CD14-positive monocyte (primary cell): ENCODE measurements at places on chromosomes 2 and 18.

- DNase-seq, result peak; percentile 70
Measured at GRCh38 chr2:39780825-39781600, 2.0 kb upstream of the THUMPD2 start.

GRCh38 chr2:209121691-209122090 lies 302.2 kb upstream of the MAP2 start:
- peak; percentile 3 for DNase-seq

DNA sequence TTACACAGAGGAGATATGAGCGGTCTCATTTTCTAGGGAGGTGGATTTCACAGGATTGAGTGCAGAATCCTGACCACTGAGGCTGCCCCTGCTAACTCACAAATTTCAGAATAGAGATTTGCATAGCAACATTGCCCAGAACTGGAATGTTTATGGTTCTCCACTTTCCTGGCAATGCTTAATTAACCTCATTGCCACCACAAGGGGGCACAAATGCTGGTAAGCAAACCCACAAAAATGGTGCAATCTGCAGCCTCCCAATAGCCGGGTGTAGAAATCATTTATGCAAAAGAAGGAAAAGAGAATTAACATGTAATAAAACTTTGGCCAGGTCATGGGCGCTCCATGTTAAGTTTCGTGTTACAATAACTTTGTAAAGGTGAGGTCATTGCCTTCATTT lies 112.4 kb downstream of the CYRIA start:
- peak; percentile 27 for DNase-seq

DNA sequence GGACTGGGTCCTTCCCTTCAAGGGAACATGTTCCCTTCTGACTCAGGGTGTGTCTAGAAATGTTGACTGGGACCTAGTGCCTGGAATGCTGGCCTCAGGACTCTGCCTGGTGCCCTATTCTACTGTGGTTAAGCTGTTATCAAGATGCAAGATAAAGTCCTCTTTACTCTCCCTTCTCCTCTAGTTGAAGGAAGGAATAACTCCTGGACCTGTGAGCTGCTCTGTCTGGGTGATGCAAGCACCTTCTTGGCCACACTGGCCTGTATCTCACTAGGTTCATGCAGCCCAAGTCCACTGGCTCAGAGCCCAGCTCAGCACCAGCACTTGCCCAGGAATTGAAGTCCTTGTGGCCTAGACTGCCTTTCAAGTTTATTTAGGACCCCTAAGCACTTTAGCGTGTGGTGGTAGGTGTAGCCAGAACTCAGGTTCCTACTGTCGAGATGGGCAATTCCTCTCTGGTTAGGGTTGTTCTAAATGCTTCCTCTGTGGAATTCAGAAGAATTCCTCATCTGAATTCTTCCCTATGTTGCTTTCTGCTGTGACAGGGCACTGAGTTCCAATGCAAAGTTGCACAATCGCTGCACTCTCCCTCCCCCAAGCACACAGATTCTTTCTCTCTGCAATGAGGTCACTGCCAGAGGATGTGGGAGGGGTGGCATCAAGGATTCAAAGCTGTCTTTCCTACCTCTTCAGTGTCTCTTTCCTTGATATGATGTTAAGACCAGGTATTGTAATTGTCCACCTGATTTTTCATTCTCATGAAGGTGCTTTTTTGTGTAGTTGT lies 54.7 kb downstream of the VWC2L start:
- DNase-seq, result no peak

GRCh38 chr2:237863102-237863511 lies 3.7 kb downstream of the RAMP1 start:
- no peak for DNase-seq

DNA sequence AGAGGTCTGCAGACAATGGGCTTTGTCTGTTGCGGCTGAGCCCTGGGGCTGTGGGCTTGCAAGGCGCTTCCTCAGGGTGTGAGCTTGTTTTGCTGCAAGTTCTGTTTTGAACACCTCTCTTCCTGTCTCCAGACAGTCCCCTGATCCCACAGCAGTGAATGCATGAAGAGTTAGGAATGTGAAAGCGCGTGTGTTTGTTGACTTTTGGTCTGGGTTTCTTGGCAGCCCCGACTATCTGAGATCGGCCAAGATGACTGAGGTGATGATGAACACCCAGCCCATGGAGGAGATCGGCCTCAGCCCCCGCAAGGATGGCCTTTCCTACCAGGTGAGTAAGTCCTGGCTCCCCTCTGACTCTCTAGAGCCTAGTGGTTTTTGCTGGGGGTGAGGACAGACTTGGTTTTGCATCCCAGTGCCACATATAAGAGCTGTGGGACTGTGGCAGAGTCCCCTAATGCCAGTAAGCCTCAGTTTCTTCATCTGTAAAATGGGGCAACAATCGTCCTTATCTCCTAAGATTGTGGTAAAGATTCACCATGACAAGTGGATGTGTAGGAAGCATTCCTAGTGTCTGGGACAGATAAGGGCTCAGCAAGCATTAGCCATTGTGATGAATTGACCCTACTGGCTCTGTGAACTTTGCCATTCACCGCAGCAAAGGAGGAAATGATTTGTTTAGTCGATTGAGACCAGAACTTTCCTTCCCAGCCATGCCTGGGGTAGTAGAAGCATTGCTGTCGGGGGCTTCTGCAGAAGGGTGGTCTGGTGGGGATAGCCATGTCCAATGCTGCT lies 3.0 kb downstream of the LBH start:
- no peak for DNase-seq

- DNase-seq, result no peak
Measured at GRCh38 chr2:158998551-158999248, 30.3 kb downstream of the TANC1 start.

DNA sequence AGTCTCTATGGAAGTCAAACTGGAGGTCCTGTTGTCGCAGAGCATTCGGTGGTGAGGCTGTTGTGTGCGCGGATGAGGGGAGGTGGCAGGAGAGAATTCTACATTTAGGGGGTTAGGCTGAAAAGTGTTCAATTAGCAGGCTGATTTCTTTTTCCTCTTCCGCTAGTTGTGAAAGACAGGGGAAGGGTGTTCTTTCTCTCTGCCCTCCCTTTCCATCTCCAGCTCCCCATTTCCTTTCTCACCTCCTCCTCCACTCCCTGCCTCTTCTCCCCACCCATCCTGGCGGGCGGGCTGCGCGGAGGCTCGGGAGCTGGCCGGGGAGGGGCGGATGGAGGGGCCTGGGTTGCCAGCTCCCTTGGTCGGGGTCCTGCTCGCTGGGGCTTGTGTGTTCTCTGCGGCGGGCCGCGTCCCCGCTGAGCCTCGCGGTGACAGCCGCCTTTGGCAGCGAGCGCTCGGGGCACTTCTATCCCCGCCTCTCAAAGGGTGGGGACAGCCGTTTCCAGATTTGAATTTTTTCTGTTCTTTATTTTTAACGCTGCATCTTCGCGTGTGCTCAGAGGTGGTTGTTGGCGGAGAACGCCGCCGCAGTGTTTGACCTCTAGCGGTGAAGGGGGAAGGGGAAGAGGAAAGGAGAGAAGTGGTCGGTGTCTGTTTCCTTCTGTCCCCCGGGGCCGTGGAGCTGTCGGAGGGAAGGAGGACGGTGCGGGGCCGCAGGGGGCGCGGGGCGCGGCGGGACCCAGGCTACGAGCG lies 3.6 kb downstream of the SOX11 start:
- DNase-seq, result no peak

GRCh38 chr2:213923543-213923942 lies 487.3 kb upstream of the VWC2L start:
- no peak for DNase-seq

DNA sequence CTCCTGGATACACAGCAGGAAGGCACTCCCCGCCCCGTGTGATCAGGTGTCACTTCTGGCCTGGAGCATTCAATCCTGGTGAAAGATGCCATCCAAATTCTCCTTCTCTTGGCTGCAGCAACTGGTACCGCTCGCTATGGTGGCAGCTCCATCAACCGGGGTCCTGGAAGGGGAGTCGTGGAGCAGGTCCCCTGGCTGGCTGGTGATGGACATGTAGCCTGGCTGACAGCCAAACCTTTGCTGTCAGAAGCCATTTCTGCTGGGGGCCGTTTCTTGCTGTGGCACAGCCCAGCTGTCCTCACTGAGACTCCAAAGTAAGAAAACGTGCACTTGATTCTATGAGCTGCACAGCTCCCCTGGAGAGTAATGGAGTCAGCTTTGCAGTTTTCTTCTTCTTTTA lies 7.1 kb upstream of the CYS1 start:
- no peak for DNase-seq

GRCh38 chr2:43898838-43899346 lies 60.1 kb downstream of the ABCG8 start:
- DNase-seq, result no peak

DNA sequence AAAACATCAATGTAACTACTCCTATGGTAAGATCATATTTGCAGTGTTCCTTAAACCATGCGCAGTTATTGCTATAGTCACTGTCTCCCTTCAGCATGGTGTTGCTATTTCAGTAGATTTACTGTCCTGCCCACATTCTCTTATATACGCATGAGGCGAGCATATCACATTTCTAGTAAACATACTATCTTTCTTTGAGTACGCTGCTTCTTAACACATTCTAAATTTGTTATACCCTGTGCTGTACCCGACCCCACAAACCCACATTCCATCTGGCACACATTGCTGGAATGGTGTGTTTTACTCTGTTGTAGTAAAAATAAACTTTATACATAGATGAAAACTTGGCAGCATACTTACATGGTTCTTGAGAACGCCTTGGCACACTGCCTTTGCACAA lies 163.3 kb downstream of the QPCT start:
- DNase-seq, result no peak

DNA sequence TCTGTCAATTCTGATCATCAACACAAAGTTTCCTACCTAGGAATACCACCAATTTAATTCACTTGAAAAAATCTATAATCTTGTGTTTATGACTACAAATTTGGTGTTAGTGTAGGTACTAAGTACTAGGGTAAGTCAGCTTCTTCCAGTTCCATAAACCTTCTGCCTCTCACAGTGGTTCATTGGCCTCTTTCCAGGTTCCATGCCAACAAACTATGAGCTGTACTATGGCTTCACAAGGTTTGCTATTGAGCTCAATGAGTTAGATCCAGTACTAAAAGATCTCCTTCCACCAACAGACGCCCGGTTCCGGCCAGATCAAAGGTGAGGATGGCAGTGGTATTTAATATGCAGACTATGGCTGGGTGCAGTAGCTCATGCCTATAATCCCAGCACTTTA lies 58.8 kb downstream of the PRKRA start:
- no peak for DNase-seq

GRCh38 chr2:15896859-15897258 lies 43.5 kb upstream of the MYCN start:
- no peak for DNase-seq

DNA sequence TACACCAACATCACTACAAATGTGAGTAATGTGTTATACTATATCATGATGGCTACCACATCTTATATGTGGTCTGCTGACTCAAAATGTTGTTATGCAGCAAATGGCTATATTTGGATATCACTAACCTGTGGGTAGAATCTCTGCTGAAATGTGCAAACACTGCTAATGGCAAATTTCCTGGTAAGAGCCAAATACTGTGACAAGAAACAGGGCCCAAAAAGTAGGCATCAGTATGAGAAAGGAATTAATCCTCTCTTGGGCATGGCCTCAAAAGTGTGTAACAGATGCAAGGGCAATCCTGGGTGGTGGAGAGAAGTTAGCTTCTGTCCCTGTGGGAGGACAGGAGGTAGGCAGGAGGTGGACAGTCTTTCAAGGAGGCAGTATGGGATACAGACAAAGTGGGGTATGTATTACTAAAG lies 13.3 kb downstream of the ATF2 start:
- DNase-seq, result no peak

DNA sequence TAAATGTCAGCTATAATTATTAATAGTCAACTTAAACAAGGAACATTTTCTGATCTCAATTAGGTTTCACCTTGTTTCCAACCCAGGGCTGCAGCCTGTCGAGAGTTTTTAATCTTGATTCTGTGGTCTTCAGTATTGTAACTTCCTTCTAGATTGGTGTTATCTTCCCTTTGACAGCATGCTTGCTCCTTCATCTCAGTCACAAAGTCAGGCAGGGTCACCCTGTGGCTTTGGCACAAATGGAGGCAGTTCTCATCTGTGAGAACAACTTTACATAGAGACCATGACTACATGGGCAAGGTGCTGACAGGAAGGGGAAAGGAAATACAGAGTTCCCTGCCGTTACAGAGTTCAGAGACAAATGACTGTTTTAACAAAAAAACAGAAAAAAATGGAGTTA lies 50.5 kb downstream of the HNRNPLL start:
- no peak for DNase-seq

- no peak for DNase-seq
Measured at GRCh38 chr2:26302846-26303245, 43.1 kb upstream of the SELENOI start.

DNA sequence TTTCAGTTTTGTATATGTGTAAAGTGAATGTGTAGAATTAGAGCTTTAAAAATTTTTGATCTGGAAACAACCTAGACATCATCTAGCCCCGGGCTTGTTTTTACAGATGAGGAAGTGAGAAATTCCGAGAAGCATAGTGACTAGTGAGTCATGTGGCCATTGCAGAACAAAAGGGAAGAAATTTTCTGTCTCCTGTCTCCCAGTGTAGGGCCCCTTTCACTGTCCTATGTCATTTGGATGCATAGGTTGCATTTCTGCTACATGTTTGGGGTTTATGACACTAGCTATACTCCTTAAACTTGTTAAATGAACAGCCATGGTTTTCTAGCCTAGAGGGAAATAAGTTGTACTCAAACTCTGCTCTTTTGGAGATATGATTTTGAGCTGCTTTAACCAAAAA lies 84.6 kb downstream of the PLCL1 start:
- peak; percentile 96 for DNase-seq

DNA sequence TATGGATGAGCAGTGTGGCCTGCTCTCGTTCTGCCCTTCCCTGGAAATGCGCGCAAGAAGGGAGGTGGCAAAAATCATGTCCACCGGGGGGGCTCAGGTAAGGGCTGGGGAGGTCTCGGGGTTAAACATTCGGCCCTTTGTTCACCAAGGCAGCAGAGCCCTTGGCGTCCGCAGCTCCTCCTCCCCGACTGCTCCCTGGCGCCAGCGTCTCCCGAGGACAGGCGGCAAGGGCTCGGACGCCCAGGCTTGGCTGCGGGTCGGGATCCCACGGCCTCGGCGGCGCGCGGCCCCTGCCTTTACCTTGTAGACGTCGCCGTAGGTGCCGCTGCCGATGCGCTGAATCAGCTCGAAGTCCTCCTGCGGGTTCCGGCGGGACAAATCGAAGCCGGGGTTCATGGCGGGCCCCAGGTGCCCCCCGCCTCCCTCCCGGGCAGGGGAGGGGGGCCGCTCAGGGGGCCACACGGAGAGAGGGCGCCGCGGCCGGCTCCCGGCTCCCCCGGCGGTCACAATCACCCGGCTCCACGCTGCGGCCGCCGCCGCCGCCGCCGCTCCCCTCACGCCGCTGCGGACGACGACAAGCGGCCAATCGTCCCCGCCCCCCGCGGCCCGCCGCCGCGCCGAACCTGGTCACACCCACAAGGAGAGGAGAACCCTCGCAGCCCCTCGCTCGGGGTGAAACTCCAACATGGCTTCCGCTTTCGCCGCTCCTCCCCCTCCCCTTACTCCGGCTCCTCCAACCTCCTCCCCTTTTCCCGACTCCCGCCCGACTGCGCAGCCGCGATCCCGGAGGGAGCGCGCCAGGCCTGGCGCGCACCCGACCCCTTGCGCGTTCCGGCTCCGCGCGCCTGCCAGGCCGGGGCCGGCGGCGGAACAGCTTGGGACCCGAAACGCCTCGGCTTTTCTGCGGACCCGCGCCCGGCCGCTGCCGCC lies at the start of gene MAP4K3:
MAP4K3 (minus strand) TSS at position 694 of the 930 bp plus-strand sequence; CDS start at position 396, 298 bp downstream.
- peak; percentile 92 for DNase-seq

GRCh38 chr18:58502628-58503027 lies 126.3 kb downstream of the ALPK2 start:
- no peak for DNase-seq
